Esophagus muscularis mucosa (tissue), 4 donors: ENCODE measurements at places on chromosomes 7 and 10.

DNA sequence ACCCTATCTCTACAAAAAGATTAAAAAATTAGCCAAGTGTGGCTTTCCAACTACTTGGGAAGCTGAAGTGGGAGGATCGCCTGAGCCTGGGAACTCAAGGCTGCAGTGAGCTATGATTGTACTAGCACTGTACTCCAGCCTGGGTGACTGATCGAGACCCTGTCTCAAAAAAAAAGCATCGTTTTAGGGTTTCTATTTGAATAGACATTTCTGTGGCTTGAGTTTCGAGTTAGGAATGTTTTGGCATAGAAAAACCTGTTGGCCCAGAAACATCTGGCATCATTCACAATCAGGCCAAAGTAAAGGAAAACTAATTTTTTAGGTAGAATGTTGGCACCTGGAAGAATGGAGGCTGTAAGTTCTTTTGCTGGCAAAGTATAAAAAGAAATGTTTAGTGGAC, 72.4 kb downstream of the AUTS2 start:
- no peak for DNase-seq

- DNase-seq = no peak
These were observed 163.6 kb downstream of the GALNT11 start for GRCh38 chr7:152189061-152189460.

DNA sequence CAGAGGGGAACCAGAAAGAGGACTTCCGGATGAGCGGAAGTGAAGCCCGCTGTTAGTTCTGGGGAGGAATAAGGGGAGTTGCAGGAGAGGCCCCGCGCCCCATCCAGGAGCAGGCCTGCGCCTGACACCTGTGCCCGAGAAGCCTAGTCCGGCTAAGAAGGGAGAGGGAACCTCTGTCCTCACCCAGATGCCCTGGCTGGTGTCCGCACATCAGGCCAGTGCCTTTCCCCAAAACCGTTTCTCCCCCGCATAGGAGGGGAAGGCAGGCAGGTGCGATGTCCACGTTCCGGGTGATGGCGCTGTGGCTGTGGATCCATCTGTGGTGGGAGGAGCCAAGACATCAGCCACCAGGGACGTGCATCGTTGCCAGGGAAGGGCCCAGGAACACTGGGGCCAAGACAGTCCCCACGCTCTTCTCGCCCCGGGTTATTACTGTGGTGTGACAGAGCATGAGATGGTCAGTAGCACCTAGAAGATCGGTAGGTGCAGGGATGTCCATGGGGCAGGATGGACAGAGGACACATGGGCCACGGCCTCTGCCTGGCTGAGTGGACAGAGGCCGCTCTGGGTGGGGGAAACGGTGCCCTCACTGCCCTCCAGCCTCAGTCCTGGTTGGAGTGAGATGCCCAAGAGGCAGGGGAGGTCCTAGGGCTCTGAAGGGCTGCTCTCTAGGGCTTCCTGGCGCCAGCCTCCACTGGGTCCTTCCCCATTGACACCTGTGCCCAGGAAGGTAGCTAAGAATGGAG, 262.7 kb downstream of the CELF2 start:
- DNase-seq = no peak

DNA sequence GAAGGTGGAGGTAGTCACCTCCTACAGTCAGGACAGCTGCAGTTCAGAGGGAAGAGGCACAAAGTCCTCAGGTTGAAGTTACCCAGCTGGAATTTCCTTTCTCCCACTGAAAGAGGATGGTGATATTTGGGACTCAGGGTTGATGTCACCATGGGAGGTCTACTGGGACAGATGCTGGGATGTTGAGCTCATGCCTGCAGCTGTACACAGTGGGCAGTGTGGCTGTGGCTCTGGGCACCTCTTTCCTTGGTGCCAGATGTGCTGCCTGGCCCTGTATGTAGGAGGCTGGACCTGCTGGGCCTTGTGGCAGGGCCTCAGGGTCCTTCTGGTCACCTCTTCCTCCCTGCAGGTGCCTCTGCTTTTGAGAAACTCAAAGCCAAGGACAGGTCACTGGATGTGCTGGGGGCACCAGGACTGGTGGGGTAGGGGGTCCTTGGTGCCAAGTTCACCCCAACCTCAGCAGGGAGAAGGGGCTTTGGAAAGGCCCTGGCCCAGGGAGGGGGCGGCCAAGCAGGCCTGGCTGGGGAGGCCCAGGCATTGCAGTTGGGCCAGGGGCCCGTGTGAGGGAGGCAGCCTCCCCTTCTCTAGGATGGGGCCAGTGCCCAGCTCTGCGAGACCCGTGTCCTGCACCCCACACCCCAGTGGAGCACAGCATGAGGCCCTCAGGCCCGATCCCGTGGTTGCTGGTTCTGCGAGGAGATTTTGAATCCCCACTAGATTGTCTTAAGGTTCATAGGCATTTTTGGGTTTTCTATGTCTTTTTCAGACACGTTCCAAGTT, 103.1 kb downstream of the BMS1 start:
- DNase-seq = peak; percentile 87

DNA sequence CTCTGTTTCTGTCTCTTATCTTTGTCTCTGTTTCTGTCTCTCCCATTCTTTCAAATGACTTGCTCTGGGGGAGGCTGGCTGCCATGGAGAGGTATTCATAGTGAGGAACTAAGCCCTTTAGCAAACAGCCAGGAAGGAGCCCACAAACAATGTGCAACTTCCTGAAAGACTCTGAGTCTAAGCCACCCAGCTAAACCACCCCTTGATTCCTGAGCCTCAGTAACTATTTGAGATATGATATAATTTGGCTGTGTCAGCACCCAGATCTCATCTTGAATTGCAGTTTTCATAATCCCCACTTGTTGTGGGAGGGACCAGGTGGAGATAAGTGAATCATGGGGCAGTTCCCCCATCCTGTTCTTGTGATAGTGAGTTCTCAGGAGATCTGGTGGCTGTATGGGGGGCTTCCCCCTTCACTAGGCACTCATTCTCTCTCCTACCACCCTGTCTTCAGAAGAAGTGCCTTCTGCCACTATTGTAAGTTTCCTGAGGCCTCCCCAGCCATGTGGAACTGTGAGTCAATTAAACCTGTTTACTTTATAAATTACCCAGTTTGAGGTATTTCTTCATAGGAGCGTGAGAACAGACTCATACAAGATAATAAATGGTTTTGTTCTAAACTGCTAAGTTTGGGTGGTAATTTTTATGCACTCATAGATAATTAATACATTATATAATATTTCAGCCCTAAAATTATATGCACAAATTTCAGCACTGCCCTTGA, 121.2 kb upstream of the FOXP2 start:
- DNase-seq = no peak

DNA sequence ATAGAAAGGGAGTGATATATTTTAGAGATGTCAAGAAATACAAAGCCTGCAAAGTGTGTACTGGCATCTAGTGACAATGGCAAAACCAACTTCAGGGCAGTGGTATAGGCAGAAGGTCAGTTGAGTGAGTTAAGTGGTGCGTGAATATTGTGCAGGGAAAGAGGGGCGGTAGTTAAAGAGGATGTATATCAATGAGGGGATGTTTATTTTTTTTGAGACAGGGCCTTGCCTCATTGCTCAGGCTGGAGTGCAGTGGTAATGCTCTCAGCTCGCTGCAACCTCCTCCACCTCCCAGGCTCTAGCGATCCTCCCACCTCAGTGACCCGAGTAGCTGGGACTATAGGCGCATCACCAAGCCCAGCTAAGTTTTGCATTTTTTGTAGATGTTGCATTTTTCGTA, 13.8 kb downstream of the ANLN start:
- DNase-seq = no peak

GRCh38 chr7:120460949-120461348, 188.0 kb downstream of the KCND2 start:
- no peak for DNase-seq

GRCh38 chr10:77236700-77237099, 400.9 kb downstream of the KCNMA1 start:
- DNase-seq = no peak

DNA sequence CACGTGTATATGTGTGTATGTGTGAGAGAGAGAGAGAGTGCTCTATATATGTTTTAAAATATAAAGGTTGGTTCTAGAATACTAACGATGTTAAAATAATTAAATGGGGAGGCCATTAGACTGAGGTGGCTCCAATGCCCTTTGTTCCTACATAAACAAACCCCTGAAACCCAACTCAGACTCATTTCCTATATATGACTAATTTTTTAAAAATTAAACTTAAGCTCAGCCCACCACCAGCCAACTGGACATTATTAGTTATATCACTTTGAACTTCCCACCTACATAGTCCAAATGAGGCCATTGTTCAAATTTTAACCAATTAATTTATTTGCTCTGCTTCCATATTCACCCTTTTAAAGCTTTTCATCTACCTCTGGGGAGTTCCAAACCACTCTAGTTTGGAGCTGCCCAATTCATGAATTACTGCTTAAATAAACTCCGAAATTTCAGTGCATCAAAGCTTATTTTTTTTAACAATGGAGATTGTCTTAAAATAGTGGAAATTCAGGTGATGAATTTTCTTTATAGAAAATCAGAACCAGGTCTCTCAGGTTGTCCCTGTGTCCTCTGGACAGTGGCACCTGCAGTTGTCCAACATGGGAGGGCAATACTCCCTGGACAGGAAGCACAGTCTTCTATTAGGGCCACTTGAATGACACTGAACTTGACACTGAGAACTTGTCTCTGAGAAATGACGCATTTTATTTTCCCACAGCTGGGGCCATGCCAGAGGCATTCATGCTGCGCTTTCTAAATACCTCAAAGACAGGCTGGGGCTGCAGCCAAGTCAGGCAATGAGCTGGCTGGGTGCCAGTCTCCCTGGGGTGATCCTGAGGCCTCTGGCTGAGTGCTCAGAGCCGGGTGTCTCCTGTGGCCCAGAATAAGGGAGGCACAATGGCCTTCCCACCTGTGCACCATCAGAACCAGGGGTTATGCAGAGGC, 109.5 kb upstream of the TMEM72 start:
- peak; percentile 92 for DNase-seq

- DNase-seq = no peak
These were observed 151.9 kb upstream of the TRIM24 start for GRCh38 chr7:138308136-138308535.

GRCh38 chr10:133088179-133088955, 643 bp downstream of the ADGRA1 start:
- no peak for DNase-seq

GRCh38 chr7:143256932-143257331, 6.3 kb upstream of the GSTK1 start:
- no peak for DNase-seq

DNA sequence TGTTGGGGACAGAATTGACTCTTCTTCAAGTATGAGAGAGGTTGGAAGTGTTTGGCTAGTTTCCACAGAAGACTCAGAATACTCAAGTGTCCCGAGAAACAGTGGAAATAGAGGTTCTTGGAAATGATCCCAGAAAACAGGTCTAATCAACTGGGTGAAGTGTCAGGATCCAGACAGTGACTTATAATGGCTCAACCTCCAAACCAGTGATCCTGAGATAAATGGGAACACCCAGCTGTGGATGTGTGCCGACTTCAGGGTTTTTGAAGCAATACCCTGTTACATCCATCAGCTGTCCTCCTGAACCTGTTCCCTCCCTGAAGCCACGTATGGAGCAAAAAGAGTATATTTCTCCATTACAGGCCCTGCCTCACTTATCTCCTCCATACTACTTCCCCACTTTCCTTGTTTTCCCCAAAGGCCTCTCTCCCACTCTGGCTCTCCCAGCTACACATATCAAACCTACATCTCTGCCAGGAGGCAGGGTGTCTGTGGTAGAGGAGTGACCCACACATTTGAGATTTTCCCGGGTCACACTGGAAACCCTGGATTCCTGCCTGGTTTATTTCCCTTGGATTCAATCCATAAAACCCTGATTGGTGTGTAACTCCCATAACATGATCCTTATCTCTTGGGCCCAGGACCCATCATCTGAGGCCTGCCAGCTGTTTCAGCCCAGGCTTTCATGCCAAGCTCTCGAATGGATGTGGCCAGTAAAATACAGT, 17.6 kb upstream of the ELOVL3 start:
- DNase-seq = no peak

- DNase-seq = no peak
These were observed 32.4 kb downstream of the WDR86 start for GRCh38 chr7:151377406-151377805.

DNA sequence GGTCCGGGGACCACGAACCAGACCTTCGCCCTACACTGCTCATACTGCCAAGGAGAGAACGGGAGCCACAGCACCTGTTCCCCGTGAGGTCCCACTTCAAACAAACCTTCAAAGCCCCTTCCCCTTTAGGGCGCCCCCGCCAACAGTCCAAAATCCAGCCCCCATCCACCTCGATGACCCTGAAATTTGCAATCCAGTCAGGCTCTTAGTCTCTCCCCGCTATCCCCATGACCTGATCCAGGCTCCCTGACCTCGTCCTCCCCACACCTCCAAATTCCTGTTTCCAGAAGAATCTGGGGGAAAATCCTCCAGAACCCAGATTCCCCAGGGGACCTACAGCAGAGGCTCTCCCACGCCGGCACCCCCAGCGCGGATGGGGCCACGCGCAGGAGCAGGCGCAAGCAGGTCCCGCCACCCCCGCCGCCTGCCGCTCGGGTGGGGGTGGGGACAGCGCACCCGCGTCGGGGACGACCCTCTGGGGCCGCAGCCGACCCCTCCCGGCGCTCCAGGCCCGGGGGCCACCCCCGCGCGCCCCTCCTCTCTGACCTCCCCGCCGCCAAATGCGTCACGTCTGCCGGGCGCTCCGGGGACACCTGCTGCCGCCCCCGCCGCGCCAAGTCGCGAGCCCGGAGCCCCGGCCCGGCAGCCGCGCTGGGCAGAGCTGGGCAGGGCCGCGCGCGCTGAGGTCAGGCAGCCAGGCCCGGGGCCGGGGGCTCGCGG, 753 bp downstream of the CAMK2B start:
- peak; percentile 60 for DNase-seq

DNA sequence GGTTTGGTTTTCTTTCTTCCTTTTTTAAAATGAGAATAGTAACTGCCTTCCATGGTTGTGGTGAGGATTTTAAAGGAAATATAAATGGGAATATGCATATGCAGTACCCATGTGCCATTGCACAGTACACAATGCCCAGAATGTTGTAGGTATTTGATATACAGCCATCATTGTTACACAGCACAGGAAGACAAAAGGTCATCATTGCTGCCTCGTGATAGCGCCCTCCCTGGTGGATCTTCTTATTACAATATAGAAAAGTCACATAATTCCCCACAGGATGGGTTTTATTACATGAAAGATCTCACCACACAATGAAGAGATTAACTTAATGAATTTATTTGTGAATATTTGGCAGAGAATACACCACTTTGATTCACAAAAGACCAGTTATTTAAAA, 76.5 kb downstream of the PPP1R17 start:
- no peak for DNase-seq

DNA sequence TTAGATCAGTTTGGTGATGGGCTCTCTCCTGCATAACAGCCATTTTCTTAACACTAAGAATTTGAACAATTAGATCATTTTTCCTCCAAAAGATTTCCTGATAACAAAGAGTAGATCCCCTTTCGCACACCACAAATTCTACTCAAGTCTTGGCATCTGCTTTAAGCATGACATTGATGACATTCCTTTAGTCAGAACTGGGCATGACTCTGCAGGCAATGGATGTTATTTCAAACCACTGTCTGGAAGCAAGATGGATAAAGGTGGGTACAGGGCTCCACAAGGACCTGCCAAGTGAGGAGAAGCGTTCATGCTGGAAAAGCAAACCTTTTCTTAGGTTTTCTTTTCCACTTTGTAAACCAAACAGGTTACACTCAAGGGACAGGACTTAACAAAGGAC, 123.5 kb downstream of the GLCCI1 start:
- DNase-seq = no peak

- DNase-seq = no peak
These were observed 85.2 kb downstream of the SORBS1 start for GRCh38 chr10:95475827-95476468.

- DNase-seq = no peak
These were observed 14.2 kb downstream of the CCL26 start for GRCh38 chr7:75757860-75758259.
